B cell (primary cell): ENCODE measurements at places on chromosomes 13 and 19.

DNA sequence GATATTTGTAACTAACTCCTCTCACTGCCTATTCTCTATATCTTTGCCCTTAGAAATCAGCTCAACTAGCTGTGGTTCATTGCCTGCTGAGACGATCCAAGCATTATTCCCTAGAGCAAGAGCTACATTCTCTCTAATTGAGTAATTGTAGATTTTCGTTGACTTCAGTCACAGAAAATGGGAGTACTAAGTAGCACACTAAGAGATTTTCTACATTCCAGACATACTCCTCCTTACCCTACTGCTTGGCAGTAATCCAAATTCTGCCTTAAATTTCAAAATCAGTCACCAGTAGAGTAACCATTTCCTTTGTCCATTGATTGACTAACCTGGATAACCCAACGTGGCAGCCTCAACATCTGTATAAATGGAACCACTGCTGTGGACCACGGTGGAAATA, 1786.8 kb downstream of the SLITRK5 start:
- no peak overlapping the region for H3K27ac ChIP-seq
- H3K4me1 ChIP-seq: no peaks in the 10 kb centered on the region
- no peak for DNase-seq

DNA sequence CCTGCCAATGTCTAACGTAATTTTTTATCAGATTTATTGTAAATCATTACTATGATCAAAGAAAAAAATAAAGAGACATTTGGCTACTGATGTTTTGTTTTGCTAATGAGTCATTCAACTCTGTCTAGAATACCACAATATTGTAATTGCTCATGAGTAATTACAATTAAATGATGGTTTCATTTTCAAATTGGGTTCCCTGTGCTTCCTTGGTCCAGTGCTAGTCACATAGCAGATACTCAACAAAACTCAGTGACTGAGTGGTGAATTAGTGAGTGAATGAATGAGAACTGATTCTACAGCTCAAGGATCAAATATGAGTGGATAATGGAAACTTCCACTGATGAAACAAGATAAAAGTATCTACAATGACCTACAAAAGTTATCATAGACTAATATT, 304.7 kb downstream of the POU4F1 start:
- no peak overlapping the region for H3K27ac ChIP-seq
- DNase-seq: no peak
- no peaks in the 10 kb centered on the region for H3K27me3 ChIP-seq
- H3K4me3 ChIP-seq: no peak overlapping the region

- no peak overlapping the region for H3K4me3 ChIP-seq
- H3K4me1 ChIP-seq: no peaks in the 10 kb centered on the region
- no peak overlapping the region for H3K27ac ChIP-seq
- no peaks in the 10 kb centered on the region for H3K27me3 ChIP-seq
These were observed 337.3 kb upstream of the DACH1 start for GRCh38 chr13:72204291-72204690.

GRCh38 chr13:71493189-71493588, 373.8 kb downstream of the DACH1 start:
- no peaks in the 10 kb centered on the region for H3K36me3 ChIP-seq
- H3K27ac ChIP-seq: no peak overlapping the region
- DNase-seq: no peak
- no peaks in the 10 kb centered on the region for H3K27me3 ChIP-seq
- no peak overlapping the region for H3K4me3 ChIP-seq
- H3K4me1 ChIP-seq: no peaks in the 10 kb centered on the region

- H3K4me3 ChIP-seq: no peak overlapping the region
- H3K27me3 ChIP-seq: no peaks in the 10 kb centered on the region
- no peak overlapping the region for H3K27ac ChIP-seq
- no peaks in the 10 kb centered on the region for H3K4me1 ChIP-seq
These were observed 12.1 kb downstream of the PROZ start for GRCh38 chr13:113170511-113170910.

DNA sequence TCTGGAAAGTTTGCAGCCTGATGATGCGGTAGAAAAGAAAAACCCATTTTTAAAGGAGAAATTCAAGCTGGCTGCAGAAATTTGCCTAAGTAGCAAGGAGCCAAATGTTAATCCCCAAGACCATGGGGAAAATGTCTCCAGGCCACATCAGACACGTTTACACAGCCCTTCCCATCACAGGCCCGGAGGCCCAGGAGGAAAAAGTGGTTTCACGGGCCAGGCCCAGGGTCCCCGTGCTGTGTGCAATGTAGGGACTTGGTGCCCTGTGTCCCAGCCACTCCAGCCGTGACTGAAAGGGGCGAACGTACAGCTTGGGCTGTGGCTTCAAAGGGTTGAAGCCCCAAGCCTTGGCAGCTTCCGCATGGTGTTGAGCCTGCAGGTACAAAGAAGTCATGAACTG, 35.9 kb downstream of the ZNF627 start:
- H3K36me3 ChIP-seq: no peaks in the 10 kb centered on the region
- H3K4me3 ChIP-seq: no peak overlapping the region
- no peak for DNase-seq
- no peaks in the 10 kb centered on the region for H3K4me1 ChIP-seq

- H3K27ac ChIP-seq: no peak overlapping the region
- H3K36me3 ChIP-seq: no peaks in the 10 kb centered on the region
- no peak for DNase-seq
- H3K27me3 ChIP-seq: no peaks in the 10 kb centered on the region
- H3K4me3 ChIP-seq: no peak overlapping the region
- no peaks in the 10 kb centered on the region for H3K4me1 ChIP-seq
These were observed 204.6 kb upstream of the TSHZ3 start for GRCh38 chr19:31553846-31554215.

DNA sequence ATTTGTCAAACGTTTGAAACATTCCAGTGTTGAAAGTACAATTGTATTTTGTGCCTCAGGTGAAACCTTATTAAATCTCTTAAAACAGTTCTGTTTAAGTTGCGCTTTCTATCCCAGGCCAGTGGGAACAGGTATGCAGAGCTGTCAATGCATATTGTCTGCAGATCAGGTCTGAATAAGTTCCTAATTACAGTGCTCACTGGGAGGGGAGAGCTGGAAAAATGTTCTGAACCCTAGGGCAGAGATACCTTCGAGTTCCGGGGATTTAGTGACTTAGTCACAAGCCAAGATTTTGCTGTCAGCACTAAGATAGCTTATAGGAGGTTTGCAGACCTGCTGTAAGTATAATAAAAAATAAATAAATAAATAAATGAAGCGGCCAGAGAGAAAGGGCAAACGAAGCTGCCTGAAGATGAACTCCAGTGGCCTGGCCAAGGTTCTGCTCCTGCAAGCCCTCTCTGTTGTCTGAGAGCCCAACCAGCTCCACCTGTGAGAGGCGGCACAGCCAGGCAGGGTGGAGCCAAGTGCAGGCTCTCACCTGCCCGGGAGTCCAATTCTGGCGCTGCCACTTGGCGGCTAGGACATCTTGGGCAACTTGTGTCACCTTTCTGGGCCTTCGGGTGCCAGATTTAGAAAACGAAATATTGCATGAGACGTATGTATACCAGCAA, 97.9 kb upstream of the SLC7A1 start:
- no peaks in the 10 kb centered on the region for H3K4me1 ChIP-seq
- H3K27ac ChIP-seq: no peak overlapping the region
- H3K4me3 ChIP-seq: no peak overlapping the region
